ENCODE measurements at places on chromosomes 3 and 15. TPM values are rescaled to one million over a fixed set of nuclear protein-coding genes. Genes with fewer than 3 reads are reported as not detected.
A peak's percentile ranks its signal among the peaks of the same experiment; 100 is the strongest.

- DNase-seq, result peak; percentile 74
Measured at GRCh38 chr3:30353711-30354467, 252.5 kb upstream of the TGFBR2 start.

- DNase-seq, result peak; percentile 96
Measured at GRCh38 chr15:40694688-40695468, at the start of gene RAD51. TSS of gene RAD51 (plus strand) at chr15:40695174. CDS start at chr15:40698759, 3,585 bp downstream.

GRCh38 chr15:64775551-64776401 lies at the start of gene RBPMS2:
TSS of gene RBPMS2 (minus strand) at chr15:64775589. CDS start at chr15:64775319, 270 bp downstream.
- no peak for DNase-seq

GRCh38 chr3:107959550-107960154 lies 131.2 kb downstream of the CD47 start:
- DNase-seq, result no peak

- no peak for DNase-seq
Measured at GRCh38 chr15:101539492-101539891, 50.0 kb upstream of the PCSK6 start.

GRCh38 chr3:18010001-18010400 lies 267.6 kb upstream of the TBC1D5 start:
- no peak for DNase-seq

DNA sequence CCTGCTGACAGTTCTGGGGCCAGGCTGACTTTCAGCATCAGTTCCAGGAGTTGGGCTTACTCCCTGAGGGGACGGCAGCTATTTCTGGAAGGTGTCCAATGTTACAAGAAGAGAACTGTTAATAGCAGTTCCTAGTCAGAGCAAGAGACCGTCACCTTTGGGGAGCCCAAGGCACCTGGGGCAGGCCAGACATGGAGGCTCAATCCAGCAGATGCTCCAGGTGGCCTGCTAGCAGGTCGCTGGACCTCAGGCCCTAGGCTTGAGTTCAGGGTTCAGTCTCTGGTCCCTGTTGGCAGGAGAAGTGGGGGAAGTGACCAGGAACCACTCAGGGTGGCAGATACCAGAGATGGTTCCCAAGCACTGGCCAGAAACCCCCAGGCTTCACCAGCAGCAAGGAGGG lies 25.9 kb downstream of the C3orf20 start:
- no peak for DNase-seq

GRCh38 chr15:75531041-75531450 lies 48.1 kb downstream of the PTPN9 start:
- no peak for DNase-seq

- peak; percentile 17 for DNase-seq
Measured at GRCh38 chr3:182729903-182730674, 63.2 kb upstream of the ATP11B start.

Gene DOCK3
- 1.6 TPM for total RNA-seq

Measured in activated naive CD4-positive, alpha-beta T cell treated with anti-CD3 and anti-CD28 coated beads for 36 hours (primary cell).